HepG2 (cell line): ENCODE measurements at places on chromosomes 1 and 21.

DNA sequence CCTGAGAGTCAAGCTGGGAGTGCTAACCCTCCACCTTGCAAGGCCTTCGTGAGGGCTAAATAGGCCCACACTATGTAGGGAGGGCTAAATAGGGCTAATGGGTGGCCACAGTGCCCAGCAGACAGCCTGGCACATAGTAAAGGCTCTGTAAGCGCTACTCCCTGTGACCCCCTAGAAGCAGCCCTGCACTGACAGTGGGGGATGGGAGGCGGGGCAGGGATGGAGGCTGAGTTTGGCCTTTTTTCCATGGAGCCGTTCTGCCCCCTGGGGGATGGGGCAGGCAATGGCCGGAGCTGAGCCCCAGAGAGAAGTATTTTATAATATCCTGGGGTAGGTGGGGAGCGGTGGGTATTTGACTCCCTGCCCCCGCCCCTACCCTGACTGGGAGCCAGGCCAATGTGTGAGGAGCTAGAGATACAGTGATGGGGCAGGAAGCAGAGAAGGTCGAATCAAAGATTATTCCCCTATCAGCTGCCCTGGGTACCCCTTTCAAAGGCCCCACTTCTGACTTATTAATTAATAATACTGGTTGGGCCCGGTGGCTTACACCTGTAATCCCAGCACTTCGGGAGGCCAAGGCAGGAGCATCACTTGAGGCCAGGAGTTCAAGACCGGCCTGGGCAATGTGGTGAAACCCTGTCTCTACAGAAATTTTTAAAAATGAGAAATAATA lies 42.3 kb downstream of the LACTBL1 start:
- peak; percentile 29 for DNase-seq

DNA sequence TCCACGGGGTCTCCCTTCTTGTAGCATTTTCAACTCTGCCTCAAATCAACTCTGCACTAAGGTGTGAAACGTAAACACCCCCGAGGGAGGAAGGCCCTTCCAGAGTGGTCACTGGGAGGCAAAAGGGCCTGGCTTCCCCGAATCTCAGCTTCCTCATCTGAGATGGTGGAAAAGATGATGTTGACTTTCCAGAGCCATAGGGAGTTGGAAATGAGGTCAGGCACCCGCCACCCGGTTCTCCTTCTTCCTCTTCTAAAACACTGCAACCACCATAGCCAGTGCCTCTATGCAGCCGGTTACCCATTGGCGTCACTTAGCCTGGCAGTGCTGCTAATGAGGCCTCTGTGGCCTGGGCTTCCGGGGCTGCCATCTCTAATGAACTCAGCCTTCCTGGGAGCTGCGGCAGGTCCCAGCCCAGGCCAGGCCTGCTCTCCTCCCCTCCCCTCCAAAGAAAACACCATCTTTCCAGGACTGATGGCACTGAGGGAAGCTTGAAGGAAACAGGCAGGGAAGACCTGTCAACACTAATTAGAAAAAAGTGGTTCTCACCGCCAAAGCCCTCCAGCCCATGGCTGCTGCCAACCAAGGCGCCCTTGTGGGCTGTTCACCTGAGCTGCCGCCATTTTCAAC lies 175.0 kb downstream of the KAZN start:
- no peak for DNase-seq

DNA sequence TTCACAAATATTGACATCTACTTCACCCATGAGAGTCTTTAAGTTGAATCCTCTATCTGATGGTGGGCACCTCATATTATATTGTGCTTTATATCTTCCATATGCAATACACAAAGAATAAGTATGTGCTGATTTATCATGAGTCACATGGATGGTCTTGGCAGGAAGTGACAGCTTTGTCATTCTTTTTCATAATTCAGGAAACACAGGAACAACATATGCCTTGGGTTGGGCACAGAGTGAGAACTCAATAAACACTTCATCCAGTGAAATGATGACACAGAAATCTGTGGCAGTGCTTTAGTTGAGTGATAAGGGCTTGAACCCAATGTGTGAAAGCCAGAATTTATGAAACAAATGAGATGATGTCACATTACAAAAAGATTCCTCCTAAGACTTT lies 41.2 kb downstream of the GADD45A start:
- no peak for DNase-seq

DNA sequence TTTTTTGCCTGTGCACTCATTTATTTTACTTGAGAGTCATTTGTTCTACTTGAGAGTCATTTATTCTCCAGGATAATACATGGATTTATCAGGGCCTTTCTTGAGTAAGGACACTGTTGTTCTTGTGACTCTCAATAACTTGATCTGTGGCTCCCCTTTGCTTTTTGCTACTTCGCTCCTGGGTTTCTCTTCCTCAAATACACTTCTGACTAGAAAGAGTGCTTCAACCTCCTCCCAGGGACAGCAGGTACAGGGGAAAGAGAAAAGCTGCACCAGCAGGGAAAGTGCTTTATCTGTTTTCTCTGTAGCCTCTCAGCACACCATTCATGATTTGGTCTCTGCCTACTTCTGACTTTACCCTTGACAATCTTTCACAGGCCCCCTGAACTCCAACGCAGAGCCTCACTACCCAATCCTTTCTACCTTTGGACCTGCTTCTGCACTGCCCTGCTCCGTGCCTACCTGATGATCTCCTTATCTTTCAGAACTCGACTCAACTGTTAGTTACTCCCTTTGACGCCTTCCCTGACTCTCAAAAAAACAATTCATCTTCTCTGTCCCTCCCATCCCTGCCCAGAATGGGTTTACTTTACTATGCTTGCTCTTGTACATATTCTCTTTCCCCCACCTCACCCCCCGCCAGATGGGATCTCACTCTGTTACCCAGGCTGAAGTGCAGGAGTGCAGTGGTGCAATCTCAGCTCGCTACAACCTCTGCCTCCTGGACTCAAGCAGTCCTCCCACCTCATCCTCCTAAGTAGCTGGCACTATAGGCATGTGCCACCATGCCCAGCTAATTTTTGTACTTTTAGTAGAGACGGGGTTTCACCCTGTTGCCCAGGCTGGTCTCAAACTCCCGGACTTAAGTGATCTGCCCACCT lies 15.6 kb upstream of the PIGM start:
- peak; percentile 61 for DNase-seq

GRCh38 chr21:35540950-35541638 lies 492.0 kb upstream of the RUNX1 start:
- no peak for DNase-seq

- no peak for DNase-seq
Observed at GRCh38 chr1:107378426-107378825, 237.6 kb downstream of the NTNG1 start.

DNA sequence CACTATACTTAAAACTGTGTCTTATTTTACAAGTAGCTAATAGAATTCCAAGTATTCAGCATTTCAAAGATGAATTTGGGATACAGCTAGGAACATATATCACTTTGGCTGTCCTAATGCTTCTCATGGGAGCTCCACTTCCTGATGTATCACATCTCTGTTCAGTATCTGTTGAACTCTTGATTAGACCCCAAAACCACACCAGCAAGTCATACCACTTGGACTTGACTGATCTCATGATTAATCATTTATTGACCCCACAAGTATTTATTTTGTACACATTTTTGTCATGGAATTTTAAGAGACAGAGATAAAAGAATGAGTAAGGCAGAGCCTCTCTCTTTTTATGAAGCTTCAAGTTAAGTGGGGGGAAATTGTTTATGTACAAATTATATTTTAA lies 30.0 kb downstream of the TMPRSS15 start:
- DNase-seq = no peak

DNA sequence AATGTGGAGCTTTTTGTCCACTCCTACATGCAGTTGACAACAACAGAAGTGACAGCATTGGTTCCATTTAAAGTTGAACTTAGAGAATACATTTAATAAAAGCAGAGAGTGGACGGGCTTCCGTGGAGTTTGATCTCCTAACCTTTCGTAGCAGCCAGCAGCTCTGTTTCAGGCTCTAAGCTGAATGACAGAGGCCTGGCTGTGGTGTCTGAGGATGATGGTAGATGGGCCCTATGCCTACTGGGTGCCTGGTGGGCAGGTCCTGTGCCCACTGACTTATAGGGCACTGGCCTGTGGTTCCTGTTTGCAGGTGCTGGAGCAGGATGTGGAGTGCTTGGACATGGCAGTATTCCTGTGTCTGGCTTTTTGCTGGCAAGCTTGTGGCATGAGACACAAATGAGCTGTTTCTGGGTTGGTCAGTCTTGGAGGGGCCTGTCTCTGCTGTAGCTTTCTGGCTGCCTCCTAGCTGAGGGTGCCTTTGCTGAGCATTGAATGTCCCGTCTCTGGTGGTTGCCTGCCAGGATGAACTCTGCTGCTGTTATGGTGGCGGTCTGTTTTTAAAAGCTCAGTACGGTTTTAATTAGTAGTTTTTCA lies 54.6 kb downstream of the PRDM2 start:
- DNase-seq = no peak

DNA sequence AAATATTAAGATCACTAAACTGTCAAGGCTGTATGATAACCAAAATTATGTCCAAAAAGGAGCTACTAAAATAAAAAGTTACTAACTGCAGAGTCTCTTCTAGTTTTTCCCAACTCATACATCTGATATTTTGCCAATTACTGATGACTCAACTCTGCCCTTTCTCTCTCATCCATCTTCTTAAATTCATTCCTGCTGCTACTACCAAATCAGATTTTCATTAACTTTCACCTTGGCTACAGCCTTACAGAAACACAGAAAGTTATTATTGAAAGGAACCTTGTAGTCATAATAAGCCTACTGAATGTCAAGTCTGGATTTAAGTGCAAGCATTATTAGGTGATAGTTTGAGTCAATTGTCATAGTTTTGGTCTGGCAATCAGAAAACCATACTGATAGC lies 273.1 kb downstream of the DPYD start:
- DNase-seq = no peak

GRCh38 chr1:228045405-228045804 lies 37.1 kb upstream of the ARF1 start:
- no peak for DNase-seq

DNA sequence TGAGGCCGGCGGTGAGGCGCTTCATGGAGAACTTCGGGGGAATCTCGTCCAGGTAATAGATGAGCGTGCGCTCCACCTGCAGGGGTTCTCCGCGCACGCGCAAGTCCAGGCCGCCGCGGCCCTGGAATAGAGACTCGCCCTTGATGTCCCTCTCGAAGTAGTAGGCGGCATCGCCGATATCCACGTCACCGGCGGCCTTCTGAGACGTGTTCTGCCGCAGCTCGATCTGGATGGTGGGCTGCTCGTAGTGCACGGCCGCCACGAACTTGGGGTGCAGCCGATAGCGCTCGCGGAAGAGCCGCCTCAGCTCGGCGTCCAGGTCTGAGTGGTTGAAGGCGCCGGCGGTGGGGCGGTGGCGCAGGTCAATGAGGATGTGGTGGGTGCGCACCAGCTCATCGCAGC lies 726 bp downstream of the TACSTD2 start:
- DNase-seq = no peak

DNA sequence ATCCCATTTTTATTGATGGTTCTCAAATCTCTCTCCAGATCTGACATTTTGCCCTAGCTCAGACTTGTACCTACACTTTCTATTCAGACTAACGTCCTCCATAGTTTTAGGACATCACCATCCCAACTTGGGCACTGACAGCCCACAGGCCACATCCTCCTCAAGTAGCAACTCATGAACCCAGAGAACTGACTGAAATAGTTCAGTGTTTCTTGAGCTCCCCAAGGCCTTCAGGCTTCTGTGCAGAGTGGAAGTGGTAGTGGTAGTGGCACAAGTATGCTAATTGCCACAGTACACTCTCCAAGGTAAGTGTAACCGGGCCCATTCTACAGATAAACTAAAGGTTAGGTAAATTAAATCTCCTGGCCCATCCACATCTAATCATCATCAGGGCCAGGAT lies 112.6 kb downstream of the SLC45A1 start:
- DNase-seq = no peak

GRCh38 chr1:230422221-230422981 lies 3.7 kb downstream of the PGBD5 start:
- DNase-seq = no peak

DNA sequence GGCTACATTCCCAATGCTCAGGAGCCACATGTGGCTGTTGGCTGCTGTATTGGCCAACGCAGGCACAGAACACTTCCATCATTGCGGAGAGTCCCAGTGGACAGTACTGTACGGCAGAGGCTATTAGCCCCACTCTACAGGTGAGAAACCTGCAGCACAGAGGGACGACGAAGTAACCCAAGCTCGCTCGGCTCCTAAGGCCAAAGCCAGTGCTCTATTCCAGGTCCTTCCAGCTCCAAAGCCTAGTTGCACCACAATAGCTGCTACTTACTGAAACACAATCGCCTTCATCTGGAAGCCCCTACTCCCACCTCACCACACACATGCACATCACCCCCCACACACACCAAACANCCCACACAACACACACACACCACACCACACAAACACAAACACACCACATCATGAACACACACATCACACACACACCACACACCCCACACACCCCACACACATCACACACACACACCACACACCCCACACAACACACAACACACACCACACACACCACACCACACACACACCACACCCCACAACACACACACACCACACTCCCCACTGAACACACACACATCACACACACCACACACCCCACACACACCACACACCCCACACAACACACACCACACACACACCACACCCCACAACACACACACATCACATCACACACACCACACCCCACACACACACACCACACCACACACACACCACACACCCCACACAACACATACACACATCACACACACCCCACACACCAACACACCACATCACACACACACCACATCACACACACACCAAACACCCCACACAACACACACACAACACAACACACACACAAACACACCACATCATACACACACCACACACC lies 3.2 kb downstream of the LYPD8 start:
- peak; percentile 30 for DNase-seq

DNA sequence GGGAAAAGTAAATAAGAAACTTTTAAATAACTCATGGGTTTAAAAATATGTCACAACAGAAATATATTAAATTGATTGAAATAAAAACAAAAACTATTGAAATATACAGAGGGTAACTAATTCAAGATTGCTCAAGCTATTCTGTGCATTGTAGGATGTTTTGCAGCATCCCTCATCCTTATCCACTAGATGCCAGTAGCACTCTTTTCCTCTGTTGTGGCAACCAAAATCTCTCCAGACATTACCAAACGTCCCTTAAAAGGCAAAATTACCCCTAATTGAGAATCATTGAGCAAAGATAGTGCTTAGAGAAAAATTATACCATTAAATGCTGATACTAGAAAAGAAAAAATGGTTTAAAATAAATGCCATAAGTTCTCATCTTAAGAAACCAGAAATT lies 682.6 kb downstream of the RWDD3 start:
- no peak for DNase-seq

DNA sequence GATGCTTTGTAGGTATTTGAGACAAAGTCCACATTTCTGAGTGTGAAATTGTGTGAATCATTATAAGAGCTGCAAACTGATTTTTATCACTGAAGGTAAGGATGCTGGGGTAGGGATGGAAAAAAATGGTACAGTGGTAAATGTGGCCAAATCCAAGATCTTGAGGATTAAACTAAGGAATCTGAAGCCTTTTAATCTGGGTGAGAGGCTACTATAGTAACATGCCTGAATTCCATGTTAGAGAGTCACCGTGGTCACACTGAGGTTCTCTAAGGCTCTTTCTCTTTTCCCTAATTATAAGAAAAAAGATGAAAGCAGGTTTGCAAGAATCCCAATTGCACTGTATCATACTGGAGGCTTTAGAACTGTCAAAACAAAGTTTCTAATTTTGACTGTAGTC lies 17.6 kb downstream of the PTGER3 start:
- DNase-seq = no peak
